ENCODE measurements at places on chromosomes 3 and 15. TPM values are rescaled to one million over a fixed set of nuclear protein-coding genes. Genes with fewer than 3 reads are reported as not detected.

The ZMYND10 gene
- 2.5 TPM for total RNA-seq

The STT3B gene
- 191 TPM for total RNA-seq

- DNase-seq: no peak
These were observed 296.7 kb downstream of the CHST2 start for GRCh38 chr3:143416229-143416628.

DNA sequence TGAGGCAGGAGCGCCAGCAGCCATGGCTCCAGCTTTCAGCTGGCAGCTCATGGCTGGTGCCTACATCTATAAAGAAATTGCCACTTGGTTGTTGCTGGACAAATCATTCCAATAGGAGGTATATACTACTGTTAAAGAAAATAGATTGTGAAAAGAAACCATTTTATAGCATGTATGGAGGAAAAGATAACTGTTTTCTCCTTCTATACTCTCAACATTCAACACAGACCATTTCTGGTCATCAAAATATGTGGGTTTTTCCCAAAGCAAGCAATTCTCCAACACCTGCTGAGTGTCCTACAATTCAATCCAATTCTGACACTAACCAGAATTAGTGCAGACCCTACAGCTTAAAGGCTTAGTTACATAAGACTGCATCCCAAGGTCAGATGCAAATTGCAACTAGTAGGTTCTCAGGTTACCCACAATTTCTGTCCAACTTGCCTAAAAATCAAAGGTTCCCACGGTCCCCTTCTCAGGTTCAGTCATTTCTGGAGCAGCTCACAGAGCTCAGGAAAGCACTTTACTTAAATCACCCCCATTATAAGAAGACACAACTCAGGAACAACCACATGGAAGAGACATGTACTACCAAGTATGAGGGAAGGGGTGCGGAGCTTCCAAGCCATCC lies 42.4 kb upstream of the STRIT1 start:
- DNase-seq: no peak

GRCh38 chr15:101614761-101615160 lies 37.4 kb downstream of the TM2D3 start:
- DNase-seq: no peak

GRCh38 chr3:38561746-38562466 lies 65.8 kb downstream of the EXOG start:
- DNase-seq: no peak

Measured in occipital lobe (tissue), 3 donors.